Hematopoietic multipotent progenitor cell treated with erythropoietin and hydrocortisone succinate and interleukin-3 and kit ligand, for 17 days (in vitro differentiated cells): ENCODE measurements at places on chromosomes 11 and 22.

- DNase-seq, result no peak
Observed at GRCh38 chr11:90364527-90364926, 141.7 kb upstream of the CHORDC1 start.

DNA sequence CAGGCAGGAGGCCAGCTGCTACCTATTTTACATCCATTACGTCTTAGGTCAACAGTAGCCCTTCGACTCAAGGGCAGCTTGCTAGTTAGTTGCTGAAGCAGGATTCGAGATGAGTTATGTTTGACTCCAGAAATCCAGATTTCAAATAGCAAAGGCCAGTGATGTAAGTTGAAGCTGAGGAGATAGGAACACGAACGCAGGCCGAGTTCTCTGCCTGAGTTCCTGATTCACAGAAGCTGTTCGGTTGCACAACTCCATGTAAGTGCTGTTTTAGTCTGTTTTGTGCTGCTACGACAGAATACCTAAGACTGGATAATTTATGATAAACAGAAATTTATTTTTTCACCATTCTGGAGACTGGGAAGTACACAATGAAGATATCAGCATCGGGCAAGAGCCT, 111.2 kb downstream of the SLC1A2 start:
- no peak for DNase-seq

GRCh38 chr11:85279267-85279666, 347.9 kb downstream of the DLG2 start:
- no peak for DNase-seq

- no peak for DNase-seq
Observed at GRCh38 chr11:134841411-134841810, 429.4 kb upstream of the B3GAT1 start.

- DNase-seq, result no peak
Observed at GRCh38 chr11:122128146-122128545, 12.1 kb upstream of the BLID start.

- no peak for DNase-seq
Observed at GRCh38 chr11:15621565-15621964, 506.8 kb downstream of the INSC start.

GRCh38 chr22:30325065-30325720, 1.5 kb downstream of the TBC1D10A start:
- no peak for DNase-seq

DNA sequence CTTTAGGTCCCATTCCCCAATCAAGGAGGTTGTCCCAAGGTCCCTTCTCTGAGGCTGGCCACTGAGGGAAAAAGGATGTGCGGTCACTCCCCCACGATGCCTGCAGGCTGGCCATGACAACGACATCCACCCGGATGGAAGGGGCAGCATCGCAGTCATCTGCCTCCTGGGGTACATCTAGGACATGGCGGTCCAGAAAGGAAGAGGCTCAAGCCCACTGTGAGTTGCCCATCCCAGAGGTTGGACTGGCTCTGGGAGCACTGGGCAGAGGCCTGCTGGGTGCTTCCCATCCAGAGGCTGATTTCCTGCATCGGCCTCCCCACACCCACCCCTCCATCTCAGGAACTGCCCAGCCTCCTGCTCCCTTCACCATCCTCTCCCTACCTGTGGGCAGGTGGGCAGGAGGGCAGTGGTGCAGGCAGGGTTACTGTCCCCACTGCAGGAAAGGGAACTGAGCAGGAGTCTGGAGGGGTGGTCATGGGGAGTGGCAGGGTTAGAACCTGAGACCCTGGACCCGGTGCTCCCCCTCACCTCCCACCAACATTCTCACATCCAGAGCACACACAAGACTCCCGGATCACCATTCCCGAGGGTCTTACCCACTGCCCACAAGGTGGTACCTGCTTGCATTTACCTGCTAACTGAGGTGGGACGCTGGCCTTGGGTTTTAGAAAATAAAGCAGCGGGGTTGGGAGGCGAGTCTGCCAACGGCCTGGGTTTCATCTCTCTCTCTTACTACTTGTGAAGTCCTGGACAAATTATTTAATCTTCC, 4.4 kb downstream of the RCE1 start:
- DNase-seq, result no peak

GRCh38 chr11:33452836-33453624, 195.8 kb downstream of the HIPK3 start:
- no peak for DNase-seq

- DNase-seq, result no peak
Observed at GRCh38 chr11:65288706-65289536, 25.7 kb upstream of the CDC42EP2 start.

GRCh38 chr11:47631473-47631872, 10.9 kb downstream of the MTCH2 start:
- no peak for DNase-seq

DNA sequence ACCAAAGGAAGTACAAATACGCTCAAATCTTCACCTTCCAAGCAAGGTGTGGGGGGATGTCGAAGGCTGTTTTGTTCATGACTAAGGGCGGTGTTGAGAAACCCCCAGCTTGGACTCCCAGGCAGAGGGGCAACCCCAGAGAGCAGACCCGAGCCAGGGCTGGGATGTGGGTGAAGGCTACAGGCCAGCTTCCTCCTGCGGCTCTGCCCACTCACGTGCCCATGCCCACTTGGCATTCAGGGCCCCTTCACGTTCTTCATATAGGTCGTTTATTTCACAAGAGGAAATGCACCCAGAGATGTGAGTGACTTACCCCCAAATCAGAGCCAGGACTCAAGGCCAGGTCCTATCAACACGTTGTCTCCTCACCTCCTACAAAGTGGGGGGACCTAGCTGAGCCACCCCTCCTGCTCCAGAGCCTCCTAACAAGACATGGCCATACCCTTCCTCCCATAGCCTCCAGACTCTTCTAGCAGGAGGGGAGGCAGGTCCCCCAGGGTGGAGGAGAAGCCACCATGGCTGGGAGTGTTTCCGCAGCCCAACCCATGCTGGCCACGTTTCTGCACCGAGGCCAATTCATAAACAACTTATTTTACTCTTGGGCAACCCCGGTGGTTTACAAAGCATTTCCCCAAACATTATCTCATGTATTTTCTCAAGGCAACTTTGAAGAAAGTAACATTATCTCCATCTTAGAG, 22.0 kb downstream of the TMEM184B start:
- DNase-seq, result no peak

DNA sequence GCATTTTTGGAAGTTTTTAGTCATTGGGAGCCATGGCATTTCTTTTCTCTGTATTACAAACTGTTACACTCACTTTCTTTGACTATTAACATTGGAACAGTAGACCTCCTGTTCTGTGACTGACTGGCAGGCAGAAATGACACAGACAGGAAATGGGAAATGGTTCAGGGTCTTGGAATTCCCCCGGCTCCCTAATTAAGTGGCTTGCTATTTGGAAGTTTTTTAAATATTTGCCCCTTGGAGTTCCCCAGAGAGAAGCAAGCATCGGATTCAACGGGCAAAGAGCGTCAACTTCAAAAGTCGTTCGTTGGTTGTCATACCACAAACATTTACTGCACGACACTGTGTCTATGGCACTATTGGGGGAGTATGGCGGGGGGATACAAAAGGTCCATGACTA, 1.1 kb upstream of the BIRC2 start:
- DNase-seq, result peak; percentile 62

DNA sequence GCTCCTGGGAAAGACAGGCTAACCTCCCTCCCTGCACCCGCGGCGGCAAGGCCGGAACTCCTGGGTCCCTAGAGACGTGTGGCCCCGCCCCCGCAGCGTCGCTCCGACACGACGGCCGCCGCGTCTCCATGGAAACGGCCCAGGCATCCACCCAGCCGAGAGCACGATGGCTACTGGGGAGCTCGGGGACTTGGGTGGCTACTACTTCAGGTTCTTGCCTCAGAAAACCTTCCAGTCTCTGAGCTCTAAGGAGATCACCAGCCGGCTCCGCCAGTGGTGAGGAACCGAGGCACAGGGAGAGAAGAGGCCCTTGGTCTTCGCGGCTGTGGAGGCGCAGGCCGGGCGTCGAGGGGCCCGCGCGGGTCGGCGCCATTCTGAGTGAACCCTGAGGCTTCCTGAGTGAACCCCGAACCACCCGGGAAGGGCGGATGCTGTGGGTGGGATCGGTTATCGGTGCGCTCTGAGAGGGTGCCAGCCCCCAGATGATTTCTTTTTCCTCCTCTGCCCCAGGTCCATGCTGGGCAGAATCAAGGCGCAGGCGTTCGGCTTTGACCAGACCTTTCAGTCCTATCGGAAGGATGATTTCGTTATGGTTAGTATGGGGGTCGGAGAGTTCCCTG, at the start of gene CFAP300:
TSS of gene CFAP300 (plus strand) at position 133 of the 620 bp plus-strand sequence. CDS start at position 167, 34 bp downstream.
- no peak for DNase-seq

GRCh38 chr11:119615003-119615881, 113.8 kb downstream of the NECTIN1 start:
- no peak for DNase-seq

DNA sequence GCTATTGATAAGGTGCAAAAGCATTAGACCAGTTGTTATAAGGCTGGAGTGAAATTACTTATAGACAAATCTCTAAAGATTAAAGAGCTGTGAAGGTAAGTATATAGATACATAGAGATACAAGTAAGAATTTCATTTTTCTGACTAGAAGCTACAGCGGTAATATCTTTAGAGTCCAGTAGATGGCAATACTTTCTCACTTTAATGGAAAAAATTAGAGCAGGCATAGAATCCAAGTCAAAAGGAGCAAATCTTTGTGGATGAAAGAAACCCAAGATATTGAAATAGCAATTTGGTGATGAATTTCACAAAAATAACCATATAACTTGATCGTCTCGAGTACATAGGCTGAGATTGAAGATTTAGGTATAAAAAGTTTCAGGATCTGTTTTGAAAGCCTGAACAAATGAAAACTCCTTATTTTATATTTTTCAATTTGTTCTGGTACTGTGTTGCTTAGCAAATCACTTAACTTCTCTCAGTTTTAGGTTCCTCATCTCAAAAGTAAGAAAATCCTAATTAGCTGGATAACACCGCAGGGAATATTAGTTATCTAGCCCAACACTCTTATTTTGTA, 81.9 kb downstream of the UVRAG start:
- DNase-seq, result peak; percentile 64

- DNase-seq, result no peak
Observed at GRCh38 chr11:92979176-92979575, 9.7 kb downstream of the MTNR1B start.

- no peak for DNase-seq
Observed at GRCh38 chr22:28674121-28674563, 5.5 kb downstream of the TTC28 start.

GRCh38 chr11:32065865-32066629, 24.8 kb upstream of the RCN1 start:
- no peak for DNase-seq

- DNase-seq, result peak; percentile 90
Observed at GRCh38 chr11:568306-569157, 7.7 kb upstream of the PHRF1 start.

- no peak for DNase-seq
Observed at GRCh38 chr11:108025387-108026080, 16.8 kb downstream of the CUL5 start.

DNA sequence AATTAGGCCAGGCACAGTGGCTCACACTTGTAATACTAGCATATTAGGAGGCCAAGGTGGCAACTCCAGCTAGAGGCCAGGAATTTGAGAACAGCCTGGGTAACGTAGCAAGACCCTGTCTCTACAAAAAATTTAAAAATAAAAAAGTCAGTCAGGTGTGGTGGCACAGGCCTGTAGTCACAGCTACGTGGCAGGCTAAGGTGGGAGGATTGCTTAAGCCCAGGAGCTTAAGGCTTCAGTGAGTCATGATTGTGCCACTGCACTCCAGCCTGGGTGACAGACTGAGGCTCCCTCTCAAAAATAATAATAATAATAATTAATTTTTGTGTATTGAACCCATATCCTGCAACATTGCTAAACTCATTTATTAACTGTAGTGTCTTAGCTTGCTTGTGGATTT, 15.3 kb upstream of the TRIM29 start:
- no peak for DNase-seq

DNA sequence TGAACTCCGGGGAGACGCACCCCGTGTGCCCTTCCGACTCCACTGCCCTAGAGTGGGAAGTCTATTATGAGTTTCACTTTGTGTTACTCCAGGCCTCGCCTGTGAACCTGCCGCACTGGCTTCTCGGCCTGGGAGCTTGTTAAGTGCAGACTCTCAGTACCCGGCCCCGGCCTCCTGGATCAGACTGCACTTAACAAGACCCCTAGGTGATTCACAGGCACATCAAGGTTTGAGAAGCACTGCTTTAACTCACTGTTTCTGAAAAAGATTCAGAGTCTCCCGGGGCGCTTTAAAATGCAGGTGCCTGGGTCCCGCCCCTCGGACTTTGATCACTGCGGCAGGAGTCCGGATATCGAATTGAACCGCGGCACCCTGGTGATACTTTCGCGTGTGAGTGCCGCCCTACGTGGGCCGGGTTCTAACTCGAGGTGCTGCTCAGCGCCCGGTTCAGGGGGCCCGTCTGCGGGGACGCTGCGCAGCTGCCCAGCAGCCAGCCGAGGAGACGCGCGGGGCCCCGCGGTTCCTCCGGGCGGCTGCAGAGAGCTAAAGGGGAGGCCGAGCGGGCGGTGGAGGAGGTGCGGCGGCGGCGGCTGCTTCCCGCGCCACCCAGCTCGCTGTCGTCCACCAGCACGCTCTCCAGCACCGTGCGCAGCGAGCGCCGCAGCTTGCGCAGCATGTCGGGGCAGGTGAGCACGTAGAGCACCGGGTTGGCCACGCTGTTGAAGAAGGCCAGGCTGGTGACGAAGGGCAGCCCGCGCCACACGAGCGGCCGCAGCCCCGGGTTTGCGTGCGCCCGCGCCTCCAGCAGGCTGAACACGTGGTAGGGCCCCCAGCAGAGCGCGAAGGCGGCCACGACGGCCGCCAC, 3.4 kb downstream of the PTGDR2 start:
- DNase-seq, result no peak

GRCh38 chr22:46121079-46121478, 29.2 kb upstream of the PPARA start:
- DNase-seq, result no peak

GRCh38 chr11:15560689-15561467, 446.2 kb downstream of the INSC start:
- DNase-seq, result no peak

- no peak for DNase-seq
Observed at GRCh38 chr11:64510759-64511158, 80.3 kb upstream of the SLC22A12 start.

- no peak for DNase-seq
Observed at GRCh38 chr11:120718171-120718570, 206.6 kb downstream of the GRIK4 start.

DNA sequence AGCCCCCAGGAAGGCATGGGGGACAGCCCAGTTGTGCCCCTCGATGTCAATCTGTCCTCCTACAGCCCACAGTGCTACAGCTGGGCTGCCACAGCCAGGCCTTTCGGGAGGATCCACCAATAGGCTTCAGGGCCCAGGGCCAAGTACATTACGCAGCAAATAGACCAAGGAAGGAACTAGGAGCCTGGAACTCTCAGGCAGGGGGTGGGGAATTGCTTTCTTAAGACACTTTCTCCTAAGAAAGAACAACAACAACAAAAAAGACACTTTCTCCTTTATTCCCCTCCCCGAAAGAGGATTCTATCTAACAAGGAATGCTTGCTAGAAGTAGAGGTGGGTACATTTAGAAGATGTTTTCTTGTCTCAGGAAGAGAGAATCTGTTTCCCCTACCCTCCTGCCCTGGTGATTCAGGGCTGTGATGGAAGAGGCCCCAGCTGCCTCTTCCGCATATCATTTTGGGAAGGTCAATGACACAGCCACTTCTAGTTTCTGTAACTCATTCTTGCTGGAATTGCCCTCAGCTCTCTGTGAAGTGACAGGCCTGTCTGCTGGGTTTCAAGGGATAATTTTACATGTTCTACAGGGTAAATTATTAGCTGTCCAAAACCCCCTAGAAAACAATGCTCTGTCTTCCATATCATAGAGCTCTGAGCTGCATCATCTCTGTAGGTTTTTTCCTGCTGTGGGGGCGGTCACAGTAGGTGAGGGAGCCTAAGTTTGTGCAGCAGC, 6.0 kb upstream of the MALAT1 start:
- DNase-seq, result peak; percentile 91

- no peak for DNase-seq
Observed at GRCh38 chr11:46130286-46130940, 9.2 kb upstream of the PHF21A start.
